ENCODE measurements at places on chromosomes 6 and 20. TPM values are rescaled to one million over a fixed set of nuclear protein-coding genes. Genes with fewer than 3 reads are reported as not detected.

DNA sequence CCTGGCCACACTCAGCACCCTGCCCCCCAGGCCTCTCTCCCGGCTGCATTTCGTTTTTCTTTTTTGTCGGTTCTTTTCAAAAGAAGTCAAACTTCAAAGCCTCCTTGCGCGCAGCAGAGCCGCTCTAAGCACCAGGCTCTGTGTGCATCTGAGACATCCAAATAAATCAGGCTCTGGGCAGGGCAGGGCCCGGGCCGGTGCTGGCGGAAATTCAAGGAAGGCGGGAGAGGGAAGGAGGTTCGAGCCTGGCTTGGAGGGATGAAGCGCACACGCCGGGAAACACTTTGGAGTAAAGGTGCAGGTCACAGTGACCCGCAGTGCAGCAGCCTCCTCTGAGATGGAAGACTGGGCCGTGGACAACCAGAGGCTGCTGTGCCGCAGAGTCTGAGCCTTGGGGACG, 5.8 kb downstream of the GATA5 start:
- DNase-seq: peak; percentile 62

- DNase-seq: no peak
These were observed 124.1 kb downstream of the RNGTT start for GRCh38 chr6:88839280-88839679.

DNA sequence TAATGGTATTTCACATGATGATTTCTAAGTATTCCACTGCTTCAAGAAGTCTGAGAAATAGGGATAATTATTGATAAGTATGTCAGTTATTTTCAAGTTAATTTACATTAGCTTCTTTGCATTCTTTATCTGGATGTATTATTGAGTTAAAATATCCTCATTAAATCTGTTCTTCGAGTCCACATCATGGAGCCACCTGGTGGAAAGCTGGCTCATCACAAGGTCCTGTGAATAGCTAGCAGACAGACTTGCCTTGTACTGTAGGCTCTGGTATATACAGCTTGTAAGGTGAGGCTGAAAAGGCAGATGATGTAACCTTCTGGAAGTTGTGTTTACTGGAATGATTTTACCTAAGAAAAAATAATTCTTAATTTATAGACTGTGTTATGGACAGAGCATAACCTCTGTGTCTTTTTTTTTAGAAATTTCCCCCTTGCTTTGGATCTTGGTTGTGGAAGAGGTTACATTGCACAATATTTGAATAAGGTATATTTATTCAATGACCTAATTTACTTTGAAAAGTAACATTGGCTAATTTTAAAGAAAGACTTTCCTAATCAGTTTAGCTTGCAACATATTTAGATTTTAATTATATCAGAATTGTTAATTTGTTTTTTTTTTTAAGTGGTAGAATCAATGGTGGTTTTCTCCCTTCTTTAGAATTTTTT, 3.5 kb downstream of the NDUFAF5 start:
- DNase-seq: peak; percentile 73

DNA sequence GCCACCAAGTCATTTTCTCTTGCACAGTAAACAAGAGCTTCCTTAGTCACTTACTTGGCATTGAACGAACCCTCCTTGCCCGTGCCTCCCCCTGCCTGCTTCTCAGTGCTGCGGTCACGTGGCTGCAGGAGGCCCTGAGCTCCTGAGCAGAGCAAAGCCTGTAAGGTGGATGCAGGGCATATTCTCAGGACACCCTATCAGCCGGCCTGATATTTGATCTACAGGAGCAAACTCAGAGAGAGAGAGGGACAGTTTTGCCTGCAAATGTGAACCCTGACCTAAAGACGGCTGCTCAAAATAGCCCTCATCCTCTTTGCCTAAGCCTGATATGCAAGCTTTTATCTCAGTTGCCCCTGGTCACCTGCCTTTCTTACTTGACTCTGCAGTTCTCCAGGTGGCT, 93.0 kb upstream of the POPDC3 start:
- DNase-seq: peak; percentile 51

DNA sequence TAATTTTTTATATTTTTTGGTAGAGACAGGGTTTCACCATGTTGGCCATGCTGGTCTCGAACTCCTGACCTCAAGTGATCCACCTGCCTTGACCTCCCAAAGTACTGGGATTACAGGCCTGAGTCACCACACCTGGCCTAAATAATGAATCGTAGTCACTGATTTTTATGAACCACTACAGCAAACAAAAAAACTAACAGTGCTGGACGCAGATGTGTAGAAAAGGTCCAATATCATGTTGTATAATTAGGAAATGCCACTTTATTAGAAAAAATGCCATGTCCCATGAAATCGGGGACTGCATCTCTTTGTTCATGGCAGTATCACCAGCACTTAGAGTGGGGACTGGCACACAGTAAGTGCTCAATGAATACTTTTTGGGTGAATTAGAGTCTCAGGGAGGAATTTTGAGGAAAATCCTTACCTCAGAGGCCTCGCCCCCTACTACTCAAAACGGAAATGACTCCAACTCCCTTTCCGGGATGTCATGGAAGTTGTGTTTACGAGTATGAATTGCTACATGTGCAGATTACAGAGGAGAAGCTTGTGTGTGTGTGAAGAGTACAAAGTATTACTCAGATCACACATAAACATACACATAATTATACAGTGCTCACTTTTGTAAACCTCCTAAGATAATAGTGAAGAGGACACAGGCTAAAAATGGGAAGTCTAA, 43.6 kb upstream of the FAM50B start:
- DNase-seq: no peak

GRCh38 chr6:148935705-148936435, 189.0 kb downstream of the UST start:
- no peak for DNase-seq

- DNase-seq: no peak
These were observed 13.9 kb downstream of the GCM1 start for GRCh38 chr6:53134601-53135235.

DNA sequence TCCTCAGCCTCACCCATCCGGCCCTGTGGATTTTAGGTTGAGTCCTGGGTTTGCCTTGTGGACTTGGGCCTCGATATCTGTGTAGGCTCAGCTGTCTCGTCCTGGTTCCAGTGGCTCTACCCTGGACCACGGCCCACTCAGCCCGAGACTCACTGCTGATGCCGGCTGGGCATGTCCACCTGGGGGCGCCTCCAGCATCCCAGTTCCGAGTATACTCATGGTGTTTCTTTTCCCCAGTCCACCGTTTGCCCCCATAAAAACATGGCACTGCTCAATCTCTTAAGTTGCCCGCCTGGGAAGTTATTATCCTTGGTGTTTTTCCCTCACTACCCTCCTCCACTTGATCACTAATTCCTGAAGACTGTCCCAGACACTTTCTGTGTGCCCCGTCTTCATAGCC, 99.1 kb downstream of the ARID1B start:
- no peak for DNase-seq

DNA sequence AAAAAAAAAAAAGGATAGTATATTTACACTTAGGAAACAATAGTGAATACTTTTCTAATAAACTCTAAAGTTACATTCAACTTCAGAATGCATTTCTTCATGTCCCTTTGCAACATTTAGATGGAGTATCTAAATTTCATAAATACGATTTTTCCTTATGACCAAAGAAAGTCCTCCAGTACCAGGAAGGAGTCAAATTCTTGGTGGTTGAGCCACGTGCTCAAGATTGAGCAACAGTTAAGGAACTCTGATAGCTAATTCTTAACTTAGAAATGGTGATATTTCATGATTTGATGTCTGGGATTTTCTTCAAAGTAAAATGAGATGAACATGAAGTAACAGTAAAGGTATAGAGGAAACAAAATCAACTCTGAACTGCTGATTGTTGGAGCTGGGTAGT, 92.7 kb downstream of the SASH1 start:
- DNase-seq: no peak

DNA sequence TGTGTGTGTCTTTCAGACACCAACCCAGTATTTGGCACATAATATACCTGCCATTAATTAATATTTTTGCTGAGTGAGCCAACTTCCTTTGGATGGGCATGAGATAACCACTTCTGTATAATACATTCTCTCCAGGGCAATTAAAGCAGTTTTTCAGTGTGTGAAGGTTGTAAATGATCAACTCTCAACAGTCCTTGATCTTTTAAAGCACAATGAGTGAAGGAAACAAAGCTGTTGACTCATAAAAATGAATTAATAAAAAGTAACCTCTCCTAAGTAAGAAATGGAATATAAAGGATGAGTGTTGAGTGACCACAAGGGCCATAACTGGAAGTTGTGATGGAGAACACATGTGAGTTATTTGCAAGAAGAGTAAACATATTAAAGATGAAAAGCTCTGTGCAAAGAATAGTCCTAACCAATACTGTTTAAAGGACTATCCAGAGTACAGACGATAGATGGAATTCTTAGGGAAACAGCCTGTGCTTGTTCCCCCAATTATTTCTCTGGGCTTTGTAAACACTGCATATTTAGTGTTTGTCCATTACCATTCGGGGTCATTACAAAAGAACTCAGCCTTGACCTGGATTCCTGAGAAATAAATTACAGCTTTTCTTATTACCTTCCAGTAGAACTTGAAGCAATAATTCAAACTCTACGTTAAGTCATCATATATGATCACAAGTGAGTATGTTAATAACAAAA, 446.2 kb downstream of the PLCB1 start:
- DNase-seq: peak; percentile 67

GRCh38 chr6:22006795-22007194, 290.0 kb downstream of the PRL start:
- DNase-seq: no peak

GRCh38 chr20:39745380-39745779, 783.2 kb downstream of the DHX35 start:
- DNase-seq: no peak

DNA sequence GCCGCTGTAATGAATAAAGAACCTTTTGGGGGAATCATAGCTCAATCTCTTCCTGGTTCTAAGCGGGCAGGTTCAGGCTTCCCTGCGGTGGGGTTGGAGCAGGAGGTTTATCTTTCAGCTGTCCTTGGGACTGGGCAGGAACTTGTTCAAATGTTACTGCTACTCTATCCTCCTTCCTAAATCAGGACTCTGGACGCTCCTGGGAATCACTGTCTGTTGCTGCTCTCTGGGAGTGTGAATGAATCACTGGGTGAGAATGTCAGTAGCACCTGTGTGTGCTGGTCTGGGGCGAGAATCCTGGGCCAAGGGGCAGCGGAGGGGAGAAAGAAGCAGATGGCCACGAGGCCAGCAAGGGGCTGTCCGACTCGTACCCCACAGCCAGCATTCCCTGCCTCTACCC, 65.4 kb upstream of the ZNFX1 start:
- no peak for DNase-seq

- DNase-seq: peak; percentile 88
These were observed at the start of gene HRH3 for GRCh38 chr20:62219992-62220665. Gene HRH3 (minus strand): TSS chr20:62220278. CDS start chr20:62219970, 308 bp downstream.

DNA sequence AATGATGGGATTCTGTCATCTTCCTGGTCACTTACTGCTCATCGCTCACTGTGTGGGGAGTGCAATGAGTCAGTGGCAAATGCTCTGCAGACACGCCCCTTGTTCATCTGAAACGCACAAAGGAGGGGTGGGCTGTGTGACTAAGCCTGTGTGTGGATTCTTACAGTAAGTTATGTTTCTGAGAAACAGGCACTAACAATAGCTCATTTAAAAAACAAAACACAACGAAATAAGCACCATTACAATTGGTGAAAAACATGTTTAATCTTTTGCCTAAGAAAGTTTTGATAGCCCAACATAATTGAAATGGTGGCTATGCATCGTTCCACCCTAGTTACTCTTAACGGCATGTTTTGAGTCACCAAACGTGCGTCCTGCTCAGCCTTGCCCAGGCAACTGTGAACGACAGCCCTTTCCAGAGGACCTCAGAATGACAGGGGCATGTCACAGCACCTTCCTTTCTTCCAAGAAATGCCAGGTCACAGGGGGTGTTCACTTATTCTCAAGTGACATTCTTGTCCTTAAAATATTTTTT, 118.4 kb upstream of the SGK1 start:
- peak; percentile 22 for DNase-seq

- DNase-seq: no peak
These were observed 72.6 kb upstream of the ZNF184 start for GRCh38 chr6:27545271-27546046.

DNA sequence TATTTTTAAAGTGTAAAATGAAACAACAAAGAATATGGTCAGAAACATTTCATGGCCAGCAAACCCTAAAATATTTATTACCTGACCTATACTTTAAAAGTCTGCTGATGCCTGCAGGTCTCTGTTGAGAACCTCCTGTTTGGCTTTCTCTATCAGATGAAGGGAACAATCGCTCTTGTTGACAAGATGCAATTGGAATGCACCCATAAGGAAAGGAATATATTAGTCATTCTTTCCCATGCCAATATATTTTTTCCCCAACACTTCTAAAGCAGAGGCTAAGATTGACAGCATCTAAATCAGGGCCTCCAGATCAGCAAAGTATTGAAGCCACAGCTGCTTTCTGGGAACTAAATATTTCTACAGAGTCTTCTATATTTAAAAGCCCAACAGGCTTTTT, 897.8 kb downstream of the EPHA7 start:
- no peak for DNase-seq

- DNase-seq: no peak
These were observed 14.8 kb downstream of the HEY2 start for GRCh38 chr6:125764121-125764671.

DNA sequence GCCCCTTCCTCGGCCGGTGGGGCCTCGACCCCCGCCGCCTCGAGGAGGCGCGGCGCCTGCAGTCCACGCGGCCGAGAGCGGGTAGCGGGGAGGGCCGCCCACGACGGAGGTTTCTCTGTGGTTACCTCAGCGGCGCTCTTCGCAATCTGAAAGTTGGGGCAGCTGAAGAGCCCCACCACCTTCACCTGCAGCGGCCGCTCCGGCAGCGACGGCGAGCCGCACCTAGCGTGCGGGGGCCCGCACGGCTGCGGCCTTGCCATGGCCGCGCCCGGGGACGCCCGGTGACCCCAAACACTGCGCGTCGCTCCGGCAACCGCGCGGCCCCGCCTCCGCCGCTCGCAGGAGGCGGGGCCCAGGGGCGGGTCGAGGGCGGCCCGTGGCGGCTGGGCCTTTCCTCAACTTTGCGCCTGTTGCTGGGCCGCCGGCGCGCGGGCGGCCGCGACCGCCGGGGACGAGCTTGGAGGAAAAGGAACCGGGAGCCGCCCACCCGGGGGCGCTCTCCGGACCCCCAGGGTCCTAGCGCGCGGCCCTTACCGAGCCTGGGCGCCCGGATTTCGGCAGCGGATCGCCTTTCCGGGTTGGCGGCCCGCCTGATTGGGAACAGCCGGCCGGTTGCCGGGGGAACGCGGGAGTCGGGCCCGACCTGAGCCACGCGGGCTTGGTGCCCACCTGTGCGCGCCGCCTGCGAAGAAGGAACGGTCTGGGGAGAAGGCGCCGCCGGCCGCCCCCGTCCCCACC, at the start of the genes PPIL6 and SMPD2:
TSS of gene PPIL6 (minus strand) at position 298 of the 738 bp plus-strand sequence. CDS start at position 260, 38 bp downstream.
TSS of gene SMPD2 (plus strand) at position 394 of the 738 bp plus-strand sequence. CDS start 398 bp downstream, outside the sequence.
- DNase-seq: peak; percentile 96

PTPRK gene
- 72.8 TPM for total RNA-seq

KIF13A gene
- 35.9 TPM for total RNA-seq

OTOR gene
- not detected for total RNA-seq

NR2E1 gene
- total RNA-seq: not detected

PSORS1C1 gene
- 3.6 TPM for total RNA-seq

TFAP2D gene
- not detected for total RNA-seq

TRPC4AP gene
- 51.2 TPM for total RNA-seq

PGC gene
- total RNA-seq: not detected

CPXM1 gene
- total RNA-seq: 5.2 TPM

Data from kidney (tissue), 22 donors.